ENCODE measurements at places on chromosomes 12 and 14.
A peak's percentile ranks its signal among the peaks of the same experiment; 100 is the strongest.

DNA sequence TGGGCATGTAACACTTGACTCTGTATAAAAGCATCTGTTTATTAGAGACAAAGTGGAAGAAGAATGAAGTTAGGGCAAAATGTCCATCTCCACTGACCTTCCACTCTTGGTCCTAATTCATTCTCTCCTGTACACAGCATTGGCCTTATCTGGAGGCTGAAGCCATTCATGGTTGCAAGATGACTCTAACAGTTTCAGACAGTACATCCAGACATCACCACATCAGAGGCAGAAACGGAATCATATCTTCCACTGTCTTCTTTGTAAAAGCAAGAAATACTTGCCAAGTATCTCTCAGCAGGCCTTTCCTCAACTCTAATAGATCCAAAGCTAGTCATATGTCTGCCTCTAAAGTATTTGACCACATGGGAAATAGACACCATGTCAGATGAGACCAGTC lies 41.1 kb downstream of the PTHLH start:
- no peak for DNase-seq

DNA sequence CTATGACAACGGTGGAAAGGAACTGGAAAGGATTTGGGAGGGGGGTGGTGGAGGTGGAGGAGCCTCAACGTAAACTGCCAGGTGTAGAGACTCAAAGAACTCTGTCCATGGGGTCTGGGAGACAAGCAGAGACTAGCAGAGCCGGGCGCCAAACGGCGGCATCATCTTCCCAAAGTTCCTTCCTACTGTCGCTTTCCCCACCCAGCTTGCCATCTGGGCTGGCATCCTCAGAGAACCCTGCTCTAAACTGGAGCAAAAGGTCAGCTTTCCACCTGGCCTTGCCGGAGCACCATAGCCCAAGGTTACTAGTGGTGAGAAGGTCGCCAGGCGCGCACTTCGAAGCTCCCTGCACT lies 4.0 kb upstream of the IRF2BPL start:
- DNase-seq = no peak

GRCh38 chr12:17459214-17459613 lies 630.8 kb downstream of the RERGL start:
- DNase-seq = no peak

GRCh38 chr12:113826805-113827538 lies 139.2 kb downstream of the RBM19 start:
- DNase-seq = no peak

DNA sequence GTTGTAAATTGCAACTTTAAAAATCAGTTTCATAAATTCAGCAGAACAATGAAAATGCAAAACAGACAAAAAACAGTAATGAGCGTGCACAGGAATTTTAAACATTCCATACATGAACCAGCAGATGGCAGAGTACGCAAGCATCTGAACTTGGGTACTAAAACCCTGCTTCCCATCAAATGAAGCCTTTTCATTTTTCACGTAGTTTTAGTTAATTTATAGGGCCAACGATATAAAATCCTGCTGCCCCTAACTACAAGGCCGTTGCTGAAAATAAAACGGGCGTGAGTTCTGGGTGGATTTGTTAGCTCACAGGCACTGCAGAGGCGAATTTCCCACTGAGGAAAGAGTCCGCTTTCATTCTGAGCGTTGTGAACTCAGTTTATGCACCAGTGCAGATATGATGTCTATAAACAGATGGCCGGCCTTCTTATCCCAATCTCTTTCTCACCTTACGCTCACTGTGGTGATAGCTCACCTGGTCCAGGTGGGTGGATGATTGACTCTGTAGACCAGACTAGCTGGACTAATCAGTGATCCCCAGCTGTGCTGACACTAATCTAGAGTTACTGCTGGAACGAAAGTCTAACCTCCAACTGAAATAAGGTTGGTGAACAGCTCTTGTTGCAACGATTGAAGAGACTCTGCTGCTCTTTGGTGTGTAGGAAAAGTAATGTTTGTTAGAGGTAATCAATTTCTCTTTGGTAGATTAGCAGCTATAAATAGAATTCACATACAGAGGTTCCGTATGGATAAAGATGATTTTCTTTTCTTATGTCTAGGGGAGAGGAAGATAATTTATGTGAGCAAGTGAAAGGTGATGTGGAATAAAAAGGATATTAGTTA lies 89.2 kb downstream of the PDZRN4 start:
- peak; percentile 62 for DNase-seq

- DNase-seq = no peak
These were observed 2.8 kb downstream of the DHH start for GRCh38 chr12:49091836-49092085.

GRCh38 chr12:52947738-52948423 lies 1.0 kb upstream of the KRT18 start:
- no peak for DNase-seq

- DNase-seq = no peak
These were observed 24.8 kb upstream of the EML1 start for GRCh38 chr14:99768381-99768780.

- peak; percentile 75 for DNase-seq
These were observed 360.8 kb downstream of the CCDC91 start for GRCh38 chr12:28550757-28551704.

DNA sequence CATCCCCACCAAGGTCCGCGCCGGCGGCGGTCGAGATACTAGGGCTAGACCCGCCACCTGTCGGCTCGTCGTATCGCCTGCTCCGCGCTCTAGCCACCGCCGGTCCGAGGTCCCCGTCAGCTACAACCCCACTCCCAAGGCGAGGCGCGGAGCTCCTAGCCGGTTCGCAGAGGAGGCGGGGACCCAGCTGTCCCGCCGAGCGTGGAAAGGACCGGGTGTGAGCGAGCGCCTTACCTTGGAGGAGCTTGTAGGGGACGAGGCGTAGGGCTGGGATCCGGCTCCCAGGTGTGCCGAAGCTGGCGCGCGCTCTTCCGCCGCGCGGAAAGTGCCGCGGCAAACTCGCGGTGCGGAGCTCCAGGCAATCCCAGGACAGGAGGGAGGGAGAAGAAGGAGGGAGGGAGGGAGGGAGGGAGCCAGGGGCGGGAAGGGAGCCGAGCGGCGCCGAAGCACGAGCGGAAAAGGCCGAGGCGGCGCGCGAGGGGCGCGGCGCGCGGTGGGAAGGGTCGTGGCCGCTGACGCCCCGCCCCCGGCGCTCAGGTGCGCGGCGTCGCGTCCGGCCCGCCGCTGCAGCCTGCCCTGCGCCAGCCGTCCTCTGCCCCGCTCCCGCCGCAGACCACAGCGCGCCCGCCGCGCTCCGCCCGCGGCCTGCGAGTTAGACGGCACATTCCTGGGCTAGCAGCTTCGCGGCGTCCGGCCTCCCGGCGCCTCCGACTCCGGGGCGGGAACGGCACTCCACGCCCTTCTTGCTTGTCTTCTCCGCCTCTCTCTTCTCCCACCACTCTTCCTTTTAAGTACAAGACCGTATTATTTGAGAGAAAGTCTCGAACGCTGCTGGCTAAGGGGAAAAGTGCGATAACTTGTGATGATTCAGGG lies at the start of gene PAWR:
TSS of gene PAWR (minus strand) at position 327 of the 873 bp plus-strand sequence. CDS start 720 bp downstream, outside the sequence.
- peak; percentile 41 for DNase-seq

DNA sequence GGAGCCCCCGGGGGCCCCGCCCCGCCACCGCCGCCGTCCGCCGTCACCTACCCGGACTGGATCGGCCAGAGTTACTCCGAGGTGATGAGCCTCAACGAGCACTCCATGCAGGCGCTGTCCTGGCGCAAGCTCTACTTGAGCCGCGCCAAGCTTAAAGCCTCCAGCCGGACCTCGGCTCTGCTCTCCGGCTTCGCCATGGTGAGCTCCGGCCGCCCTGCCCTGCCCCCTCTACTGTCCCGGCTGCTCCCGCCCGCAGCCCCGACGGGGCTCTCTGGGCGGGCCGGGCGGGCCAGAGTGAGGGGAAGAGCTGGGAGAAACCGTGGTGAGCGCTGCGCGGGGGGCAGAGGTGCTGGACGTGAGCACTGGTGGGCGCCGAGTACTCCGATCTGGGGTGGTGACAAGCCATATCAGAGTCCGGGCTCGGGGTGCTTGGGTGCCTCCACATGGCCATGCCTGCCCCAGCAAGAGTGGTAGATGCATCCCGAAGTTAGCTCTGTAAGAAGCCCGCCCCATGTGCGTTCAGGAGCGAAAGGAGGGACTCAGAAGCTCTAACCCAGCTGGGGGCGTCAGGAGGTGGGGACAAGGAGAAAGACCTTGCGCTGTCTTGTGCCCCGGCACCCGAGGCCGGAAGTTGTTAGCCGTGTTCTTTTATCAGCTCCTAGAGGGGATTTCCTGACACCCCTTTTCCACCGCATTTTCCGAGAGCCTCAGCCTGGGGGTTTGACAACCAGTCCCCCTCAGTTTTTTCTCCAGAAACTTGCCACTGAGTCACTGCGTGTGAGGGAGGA lies 717 bp downstream of the ORAI1 start:
- DNase-seq = peak; percentile 28

DNA sequence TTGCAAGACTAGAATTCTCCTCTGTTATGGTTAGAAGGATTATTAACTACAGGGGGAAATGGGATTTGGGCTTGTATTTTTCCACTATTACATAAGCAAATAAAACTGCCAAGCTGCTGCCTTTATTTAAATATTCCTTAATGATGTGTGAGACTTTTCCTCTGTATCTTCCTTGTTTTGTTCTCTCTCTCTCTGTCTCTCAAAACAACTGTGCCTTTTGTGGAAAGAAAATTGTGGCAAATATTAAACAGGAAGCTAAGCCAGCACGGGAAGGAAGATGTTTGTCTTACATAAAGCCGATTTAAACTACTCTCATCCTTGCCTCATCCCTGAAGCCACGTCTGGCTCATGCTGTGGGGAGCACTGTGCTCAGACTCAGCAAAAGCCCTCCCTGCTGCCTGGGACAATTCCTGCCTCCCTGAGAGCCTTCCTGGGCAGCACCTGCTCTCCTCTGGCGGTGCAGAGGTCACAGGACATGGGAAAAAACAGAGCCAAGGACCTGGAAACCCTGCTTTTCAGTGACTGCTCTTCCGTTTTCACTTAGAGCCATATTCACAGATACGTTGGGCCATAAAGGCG lies 237.2 kb downstream of the SLC15A4 start:
- DNase-seq = no peak

DNA sequence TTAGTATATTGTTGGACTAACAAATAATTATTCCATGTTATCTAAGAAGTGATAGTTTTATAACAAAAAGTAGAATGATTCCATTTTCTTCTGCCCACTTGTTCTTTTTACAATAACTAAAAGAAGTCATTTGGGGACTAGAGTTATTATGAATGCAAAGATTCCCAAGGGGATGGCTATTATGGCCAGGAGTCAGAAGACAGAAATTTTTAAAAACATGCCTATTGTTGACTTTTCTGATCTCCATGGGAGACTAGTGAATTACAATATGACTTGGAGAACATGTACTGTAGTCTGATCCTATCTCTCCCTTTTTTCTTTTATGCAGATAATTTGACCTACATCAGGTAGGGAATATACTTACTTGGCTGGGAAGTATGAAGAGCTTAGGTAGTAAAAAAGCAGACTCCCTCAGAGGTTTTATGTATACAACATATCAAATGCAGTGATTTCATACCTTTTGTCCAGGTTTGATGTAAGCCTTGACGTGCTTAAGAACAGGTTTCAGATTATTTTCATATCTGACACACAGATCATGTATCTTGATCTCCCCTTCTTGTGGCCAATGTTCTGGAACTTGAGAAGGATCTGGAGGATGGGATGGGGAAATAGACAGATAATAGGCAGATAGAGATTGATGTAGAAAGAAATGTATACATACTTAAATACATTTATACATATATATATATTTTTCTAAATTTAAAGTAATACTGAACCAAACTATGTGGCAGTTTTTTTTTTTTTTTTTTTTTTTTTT lies 41.0 kb upstream of the KCNJ8 start:
- no peak for DNase-seq

GRCh38 chr12:97257726-97258125 lies 204.9 kb upstream of the RMST start:
- no peak for DNase-seq

DNA sequence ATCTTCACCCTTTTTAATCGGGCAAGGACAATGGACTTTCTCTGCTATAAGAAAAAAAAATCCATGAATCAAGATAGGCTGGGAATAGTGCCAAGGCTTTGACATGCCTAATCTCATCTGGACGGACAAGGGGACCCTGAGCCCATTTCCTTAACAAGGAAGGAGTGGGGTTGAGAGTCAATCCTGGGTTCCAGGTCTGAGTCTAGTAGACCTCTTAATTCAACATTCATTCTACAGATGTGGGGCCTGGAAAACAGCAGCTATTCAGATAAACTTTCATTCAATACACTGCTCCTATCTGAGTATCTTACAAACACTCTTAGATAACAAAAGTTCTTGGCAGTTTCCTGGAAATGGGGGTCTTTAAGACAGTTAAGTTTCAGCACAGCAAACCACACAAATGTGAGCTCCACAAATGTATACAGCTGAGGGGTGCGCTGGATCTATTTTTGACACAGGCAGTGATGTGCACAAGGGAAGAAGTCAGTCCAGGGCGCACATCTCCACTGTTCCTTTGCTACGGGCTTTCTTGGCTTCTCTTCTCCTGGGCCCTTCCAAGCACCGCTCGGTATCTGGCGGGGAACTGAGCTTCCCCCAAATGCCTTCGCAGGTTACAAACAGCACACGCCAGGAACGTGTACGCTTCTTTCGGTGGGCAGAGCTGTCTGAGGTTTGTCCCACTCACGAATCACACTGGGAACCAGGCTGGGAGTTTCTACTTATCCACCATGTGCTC lies 82.2 kb upstream of the GPR68 start:
- DNase-seq = no peak

GRCh38 chr14:54489318-54489683 lies 521 bp upstream of the GMFB start:
- DNase-seq = no peak

DNA sequence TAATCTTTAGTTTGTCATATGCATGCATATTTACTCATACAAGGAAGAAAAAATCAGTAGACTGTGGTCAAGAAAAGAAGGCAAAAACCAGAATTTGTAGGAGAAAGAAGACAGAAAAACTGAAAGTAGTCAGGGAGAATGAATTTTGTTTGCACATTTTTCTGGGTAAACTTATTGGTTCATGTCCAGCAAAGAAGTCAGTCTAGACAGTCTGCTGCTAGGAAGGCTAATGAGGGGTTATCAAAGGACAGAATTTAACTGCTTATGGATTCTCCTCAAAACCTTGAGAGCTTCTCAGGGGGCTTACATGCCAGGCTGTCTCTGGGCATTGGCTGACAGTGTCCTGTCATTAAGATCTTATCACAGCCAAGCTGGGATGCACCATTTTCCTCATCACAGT lies 293.9 kb downstream of the RPAP3 start:
- no peak for DNase-seq

DNA sequence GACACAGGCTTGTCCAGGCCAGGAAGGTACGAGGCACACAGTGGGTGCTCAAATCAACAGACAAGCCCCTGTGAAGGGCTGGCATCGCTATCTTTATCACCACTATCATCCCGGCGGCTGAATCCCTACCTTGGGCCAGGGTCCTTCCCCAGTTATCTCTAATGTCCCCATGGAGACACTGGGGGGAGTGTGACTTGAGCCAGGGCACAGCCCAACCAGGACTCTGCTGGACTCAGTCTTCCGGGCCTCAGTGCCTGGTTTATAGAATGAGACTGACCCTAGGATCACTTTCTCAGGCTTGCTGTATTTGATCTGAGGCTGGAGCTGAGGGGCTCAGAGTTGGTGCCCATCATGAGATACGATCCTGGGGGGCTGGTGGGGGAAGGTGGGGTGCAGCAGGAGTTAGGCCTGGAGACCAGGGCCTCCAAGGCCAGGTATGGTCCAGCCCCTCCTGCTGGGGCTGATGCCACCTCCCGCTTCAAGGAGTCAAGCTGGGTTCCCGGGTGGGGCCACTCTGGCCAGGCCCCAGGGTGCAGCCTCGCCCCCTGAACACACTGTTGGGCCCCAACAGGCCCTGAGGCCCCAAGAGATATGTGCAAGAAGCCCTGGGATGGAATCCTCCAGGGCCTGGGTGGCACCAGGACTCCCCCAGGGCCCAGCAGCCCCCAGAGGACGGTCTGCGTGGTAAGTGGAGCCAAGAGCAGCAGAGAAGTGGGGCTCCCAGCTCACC lies 11.8 kb downstream of the BEGAIN start:
- DNase-seq = no peak

Measured in COLO829 (cell line).